Activated gamma-delta T cell treated with Interleukin-2 at 50 U/mL for 16 hours (primary cell): ENCODE measurements at places on chromosomes 16 and 17.

- DNase-seq = no peak
Observed at GRCh38 chr17:32315171-32315570, 26.8 kb downstream of the C17orf75 start.

GRCh38 chr17:13031718-13032350, 14.0 kb upstream of the ELAC2 start:
- peak; percentile 40 for DNase-seq

DNA sequence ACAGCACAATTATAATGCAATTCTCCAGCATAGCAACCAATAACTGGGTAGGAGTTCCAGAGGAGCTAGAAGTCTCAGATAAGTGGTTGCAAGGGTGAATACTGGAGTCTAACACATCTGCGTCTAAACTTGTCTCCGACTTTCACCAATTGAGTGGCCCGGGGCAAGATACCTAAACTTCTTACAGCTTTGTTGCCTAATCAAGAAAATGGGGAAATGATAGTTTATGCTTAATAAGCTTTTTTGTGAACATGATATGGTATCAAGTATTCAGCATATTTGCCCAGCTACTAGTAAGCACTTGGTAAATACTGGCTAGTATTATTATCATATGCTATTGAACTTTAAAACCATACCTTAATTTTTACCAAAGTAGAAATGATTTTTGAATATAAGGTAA, 183.5 kb downstream of the KCNJ2 start:
- no peak for DNase-seq

DNA sequence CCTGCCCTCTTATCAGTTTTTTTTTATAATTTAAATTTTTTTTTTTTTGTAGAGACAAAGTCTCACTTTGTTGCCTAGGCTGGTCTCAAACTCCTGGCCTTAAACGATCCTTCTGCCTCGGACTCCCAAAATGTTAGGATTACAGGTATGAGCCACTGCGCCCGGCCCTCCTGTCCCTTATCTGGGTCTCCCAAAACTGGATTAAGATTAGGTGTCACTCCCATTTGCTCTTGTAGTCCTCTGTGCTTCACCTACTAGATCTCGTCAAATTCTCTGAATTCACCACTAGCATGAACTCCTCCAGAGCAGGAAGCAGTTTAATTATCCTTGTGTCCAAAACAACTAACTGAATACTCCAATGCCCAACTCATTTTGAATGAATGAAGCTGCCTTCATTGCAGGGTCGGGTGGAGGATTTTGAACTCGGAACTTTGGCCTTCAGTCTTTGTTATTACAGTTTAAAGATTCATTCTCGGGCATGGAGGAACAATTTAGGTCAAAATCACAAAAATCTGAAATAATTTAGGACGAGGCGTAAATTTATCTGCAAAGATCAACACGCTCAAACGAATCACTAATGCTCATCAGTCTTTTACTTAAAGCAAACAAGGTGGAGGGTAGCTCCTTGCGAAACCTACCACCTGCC, 802 bp upstream of the ATXN2L start:
- no peak for DNase-seq

GRCh38 chr17:65079489-65079900, 23.0 kb upstream of the GNA13 start:
- DNase-seq = no peak

DNA sequence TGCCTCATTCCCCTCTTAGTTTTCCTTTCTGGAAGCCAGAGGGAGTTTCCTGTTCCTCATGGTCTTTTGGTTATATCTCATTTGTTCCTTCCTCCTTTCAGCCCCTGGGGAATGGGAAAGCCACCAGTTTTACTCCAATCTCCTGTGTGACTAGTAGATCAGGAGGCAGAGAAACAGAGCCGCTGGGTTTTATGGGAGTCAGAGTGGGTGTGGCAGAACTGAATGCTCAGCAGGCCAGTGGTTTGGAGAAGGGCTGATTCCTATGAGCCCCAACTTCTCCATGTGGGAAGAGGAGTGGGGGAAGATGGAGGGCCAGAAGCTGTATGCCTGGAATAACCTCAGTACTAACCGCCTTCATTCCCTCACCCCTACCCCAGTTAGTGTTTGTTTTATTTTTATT, 4.1 kb downstream of the DNAH2 start:
- no peak for DNase-seq

GRCh38 chr16:89615596-89616090, 2.2 kb downstream of the DPEP1 start:
- DNase-seq = peak; percentile 40

- no peak for DNase-seq
Observed at GRCh38 chr16:66598111-66598510, 6.4 kb upstream of the CMTM3 start.
